Thymus (tissue), 14 donors: ENCODE measurements at places on chromosomes 3 and 15. TPM values are rescaled to one million over a fixed set of nuclear protein-coding genes. Genes with fewer than 3 reads are reported as not detected.

DNA sequence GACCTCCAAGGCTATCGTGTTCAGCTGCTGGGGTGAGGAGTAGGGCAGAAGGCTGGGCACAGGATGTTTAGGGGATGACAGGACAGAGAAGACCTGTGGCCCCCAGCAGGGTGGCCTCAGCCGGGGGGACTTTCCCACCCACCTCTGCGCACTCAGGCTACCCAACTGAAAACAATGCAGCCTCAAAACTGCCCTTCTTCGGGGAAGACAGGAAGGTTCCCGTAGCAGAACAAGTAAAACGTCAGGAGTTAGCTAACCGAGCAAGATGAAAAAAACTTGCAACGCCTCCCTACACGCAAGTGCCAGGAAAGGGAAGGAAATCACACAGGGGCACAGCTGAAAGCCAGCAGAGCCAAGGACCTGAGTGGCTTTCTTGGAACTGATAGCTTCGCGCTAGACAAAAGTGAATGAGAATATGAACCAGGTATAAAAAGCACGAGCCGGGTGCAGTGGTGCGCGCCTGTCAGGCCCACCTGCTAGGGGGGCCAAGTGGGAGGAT, 38.4 kb upstream of the FURIN start:
- H3K27ac ChIP-seq, result no peak overlapping the region
- DNase-seq, result peak; percentile 51
- no peaks in the 10 kb centered on the region for H3K36me3 ChIP-seq
- no peaks in the 10 kb centered on the region for H3K27me3 ChIP-seq

LHFPL4 gene
- not detected for total RNA-seq

LIPC gene
- total RNA-seq, result 2.4 TPM

DNA sequence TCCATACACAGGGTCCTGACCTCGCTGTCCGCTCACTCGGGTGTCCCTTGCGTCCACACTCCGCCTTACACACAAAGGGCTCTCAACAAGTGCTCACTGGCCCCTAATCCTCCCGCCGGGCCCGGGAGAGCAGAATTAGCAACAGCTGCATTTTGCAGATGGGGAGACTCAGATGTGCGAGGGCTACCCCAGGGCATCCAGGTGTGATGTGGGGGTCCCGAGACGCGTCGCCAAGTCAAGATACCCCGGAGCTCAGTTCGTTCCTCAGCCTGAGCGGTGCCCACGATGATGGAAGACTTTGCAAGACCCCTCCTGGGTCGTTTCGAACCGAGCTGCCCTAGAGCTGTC, 14.9 kb upstream of the WNT7A start:
- H3K36me3 ChIP-seq, result no peaks in the 10 kb centered on the region
- H3K27ac ChIP-seq, result no peak overlapping the region
- H3K4me1 ChIP-seq, result peaks cover 25% of the 10 kb centered on the region
- H3K27me3 ChIP-seq, result no peaks in the 10 kb centered on the region

DNA sequence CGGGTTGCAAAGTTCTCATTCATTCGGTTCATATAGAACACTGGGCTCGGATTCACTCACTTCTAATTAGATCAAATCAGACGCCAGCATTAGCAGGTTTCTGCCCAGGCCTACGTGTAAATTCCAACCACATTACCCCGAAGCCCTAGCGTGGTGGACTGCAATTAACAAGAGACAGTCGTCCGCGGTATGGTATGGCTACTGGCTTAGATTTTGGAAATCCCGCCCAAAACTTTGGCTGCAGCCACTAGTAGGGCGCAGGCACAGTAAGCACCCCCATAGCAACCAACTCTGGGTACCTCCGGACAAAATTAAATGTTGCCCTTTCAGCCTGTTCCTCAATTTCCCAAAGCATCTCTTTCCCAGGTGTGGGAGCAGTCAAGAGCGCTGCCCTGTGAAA, 771 bp downstream of the RARRES1 start:
- no peak overlapping the region for H3K4me3 ChIP-seq
- DNase-seq, result no peak
- H3K27ac ChIP-seq, result no peak overlapping the region

GRCh38 chr15:72740219-72740618, 43.3 kb downstream of the ADPGK start:
- peaks cover 3% of the 10 kb centered on the region for H3K4me1 ChIP-seq
- no peak for DNase-seq
- H3K36me3 ChIP-seq, result peaks cover 18% of the 10 kb centered on the region
- H3K27me3 ChIP-seq, result no peaks in the 10 kb centered on the region
- H3K4me3 ChIP-seq, result no peak overlapping the region
- H3K27ac ChIP-seq, result peak overlapping the region; percentile 45

DNA sequence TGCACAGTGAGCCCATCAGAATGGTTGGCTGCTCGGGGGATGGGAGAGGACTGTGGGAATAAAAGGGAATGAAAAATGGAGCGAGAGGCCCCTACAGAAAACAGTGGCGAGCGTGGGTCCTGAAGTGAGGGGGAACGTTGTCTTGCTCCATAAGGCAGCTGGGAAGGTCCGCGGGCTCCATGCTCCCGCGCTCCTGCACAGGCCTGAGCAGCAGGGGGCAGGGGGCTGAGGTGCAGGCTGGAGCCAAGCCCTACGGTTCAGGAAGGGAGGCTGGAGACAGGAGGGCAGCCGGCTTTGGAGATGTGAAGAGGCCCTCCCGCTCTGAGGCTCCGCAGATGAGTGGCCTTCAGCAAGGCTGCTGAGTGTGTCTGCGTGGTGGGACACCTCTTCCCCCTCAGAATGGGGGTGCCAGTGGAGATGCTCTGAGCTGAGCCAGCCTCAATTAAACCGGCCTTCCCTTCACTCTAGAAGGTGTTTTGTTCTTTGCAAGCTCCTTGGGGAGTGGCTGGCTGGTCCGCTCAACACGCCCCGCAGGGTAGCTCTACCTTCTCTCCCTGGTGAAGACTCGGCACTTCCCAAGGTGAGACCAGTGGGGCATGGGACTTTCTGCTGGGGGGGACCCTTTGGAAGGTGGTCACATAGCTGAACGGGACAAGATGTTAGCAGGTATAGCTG, 208.0 kb downstream of the XXYLT1 start:
- H3K4me1 ChIP-seq, result peaks cover 27% of the 10 kb centered on the region
- no peak overlapping the region for H3K4me3 ChIP-seq
- H3K27ac ChIP-seq, result no peak overlapping the region
- no peak for DNase-seq
- H3K27me3 ChIP-seq, result no peaks in the 10 kb centered on the region

COL8A1 gene
- 0.09 TPM for total RNA-seq

DNA sequence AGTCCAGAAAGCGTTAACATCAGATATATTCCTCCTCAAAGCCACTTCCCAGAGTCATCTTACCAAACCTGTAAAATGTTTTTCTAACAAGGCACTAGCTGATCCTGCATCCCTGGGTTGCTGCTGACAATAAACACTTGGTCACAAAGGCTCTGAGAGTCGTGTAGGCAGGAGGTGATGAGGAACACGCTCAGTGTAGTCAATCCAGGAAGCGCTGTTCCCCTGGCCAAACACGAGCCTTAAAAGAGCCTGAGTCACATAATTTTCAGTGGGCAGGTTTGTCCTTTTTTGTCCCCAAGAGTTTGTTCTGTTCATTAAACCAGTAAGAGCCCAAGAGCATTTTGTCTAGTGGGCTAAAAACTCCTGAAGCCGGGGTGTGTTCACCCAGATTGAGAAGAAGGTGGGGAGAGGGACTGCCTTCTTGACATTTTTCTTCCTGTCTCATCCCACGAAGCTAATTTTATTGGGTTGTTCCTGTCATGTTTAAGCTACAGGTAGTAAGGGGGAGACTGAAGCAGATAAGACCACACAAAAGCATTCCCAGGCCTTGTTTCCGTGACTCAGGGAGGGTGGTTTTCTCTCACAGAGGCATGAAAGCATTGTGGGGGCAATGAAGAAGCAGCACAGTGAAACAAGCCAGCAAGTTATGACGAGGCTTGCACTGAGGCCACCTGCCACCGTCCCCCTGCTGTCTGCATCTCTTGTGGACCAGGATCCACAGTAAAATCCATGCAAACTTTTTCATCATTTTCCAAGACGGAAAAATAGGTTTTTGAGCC, 73.7 kb downstream of the FOXB1 start:
- peak; percentile 38 for DNase-seq
- peaks cover 9% of the 10 kb centered on the region for H3K4me1 ChIP-seq
- peak overlapping the region; percentile 29 for H3K27ac ChIP-seq
- H3K27me3 ChIP-seq, result no peaks in the 10 kb centered on the region
- H3K36me3 ChIP-seq, result no peaks in the 10 kb centered on the region
- no peak overlapping the region for H3K4me3 ChIP-seq

DNA sequence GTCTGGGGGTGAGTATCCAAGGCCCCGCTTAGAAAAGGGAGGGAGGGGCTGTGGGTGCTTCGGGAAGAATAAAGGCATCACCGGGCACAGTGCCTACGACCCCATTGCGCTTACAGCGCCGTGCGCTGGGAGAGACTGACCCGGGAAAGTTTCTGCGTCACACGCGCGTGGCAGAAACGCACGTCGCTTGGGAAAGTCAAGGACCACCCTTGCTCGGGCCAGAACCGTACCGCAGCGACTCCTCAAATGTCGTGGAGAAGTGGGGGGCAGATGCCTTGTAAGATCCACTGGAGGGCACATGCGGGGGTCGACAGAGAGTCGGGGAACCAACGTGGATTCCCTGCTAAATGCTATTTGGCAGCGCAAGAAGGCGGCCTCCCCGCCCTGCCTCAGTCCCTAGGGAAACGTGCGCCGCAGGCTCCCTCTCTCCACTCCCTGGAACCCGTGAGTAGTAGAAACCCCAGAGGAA, 2.4 kb downstream of the ADAMTS9 start:
- no peak for DNase-seq
- H3K27ac ChIP-seq, result no peak overlapping the region
- H3K4me1 ChIP-seq, result no peaks in the 10 kb centered on the region
- H3K27me3 ChIP-seq, result peaks cover 61% of the 10 kb centered on the region

RFX7 gene
- 7.7 TPM for total RNA-seq

GP9 gene
- total RNA-seq, result 0.14 TPM

C3orf52 gene
- 9.9 TPM for total RNA-seq

AADACL2 gene
- total RNA-seq, result 0.14 TPM

- no peaks in the 10 kb centered on the region for H3K36me3 ChIP-seq
- no peaks in the 10 kb centered on the region for H3K27me3 ChIP-seq
- no peak overlapping the region for H3K4me3 ChIP-seq
- no peak for DNase-seq
Observed at GRCh38 chr15:35691173-35691761, 145.3 kb upstream of the DPH6 start.

DNA sequence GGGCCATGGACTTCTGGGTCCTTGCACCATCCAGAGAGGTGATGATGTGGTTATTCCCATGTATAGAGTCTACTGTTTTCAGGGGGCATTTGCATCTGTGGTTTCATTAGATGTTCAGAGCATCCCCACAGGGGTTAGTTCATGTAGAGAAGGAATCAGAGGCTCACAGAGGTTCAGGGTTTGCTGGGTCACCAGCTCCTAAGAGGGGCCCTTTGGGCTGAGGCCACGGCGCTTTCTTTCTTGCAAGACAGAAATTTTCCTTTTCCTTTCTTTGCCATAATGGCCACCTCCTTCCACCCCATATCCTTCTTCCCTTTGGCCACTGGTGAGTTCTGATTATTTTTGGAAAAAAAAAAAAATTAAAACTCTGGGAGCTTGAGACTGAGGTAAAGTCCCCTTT, 62.3 kb downstream of the APBA2 start:
- H3K4me1 ChIP-seq, result peaks cover 31% of the 10 kb centered on the region
- peak overlapping the region; percentile 10 for H3K4me3 ChIP-seq
- H3K27me3 ChIP-seq, result no peaks in the 10 kb centered on the region
- H3K27ac ChIP-seq, result no peak overlapping the region

DNA sequence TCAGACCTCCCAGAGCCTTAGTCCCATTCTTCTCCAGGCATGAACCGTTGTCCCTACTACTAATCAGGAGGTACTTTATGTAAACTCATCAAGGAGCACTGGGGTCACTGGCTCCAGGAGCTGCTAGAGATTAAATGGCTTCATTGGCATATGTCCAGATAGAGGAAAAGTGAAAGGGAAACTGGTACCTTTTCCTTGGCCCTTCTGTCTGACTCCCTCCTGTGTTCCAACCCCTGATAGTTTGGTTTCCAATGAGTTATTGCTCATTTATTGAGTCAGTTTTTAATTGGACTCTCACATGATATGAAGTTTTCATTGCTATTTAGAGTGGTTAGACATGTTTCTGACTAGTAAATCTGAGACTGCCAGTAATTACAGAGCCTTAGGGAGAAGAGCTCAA, 130.5 kb upstream of the BFSP2 start:
- no peaks in the 10 kb centered on the region for H3K36me3 ChIP-seq
- no peaks in the 10 kb centered on the region for H3K27me3 ChIP-seq
- H3K4me3 ChIP-seq, result no peak overlapping the region
